HL-60 (cell line): ENCODE measurements at places on chromosomes 16 and 17.

- peak; percentile 75 for DNase-seq
Observed at GRCh38 chr17:45146890-45147580, 1.2 kb upstream of the HEXIM1 start.

DNA sequence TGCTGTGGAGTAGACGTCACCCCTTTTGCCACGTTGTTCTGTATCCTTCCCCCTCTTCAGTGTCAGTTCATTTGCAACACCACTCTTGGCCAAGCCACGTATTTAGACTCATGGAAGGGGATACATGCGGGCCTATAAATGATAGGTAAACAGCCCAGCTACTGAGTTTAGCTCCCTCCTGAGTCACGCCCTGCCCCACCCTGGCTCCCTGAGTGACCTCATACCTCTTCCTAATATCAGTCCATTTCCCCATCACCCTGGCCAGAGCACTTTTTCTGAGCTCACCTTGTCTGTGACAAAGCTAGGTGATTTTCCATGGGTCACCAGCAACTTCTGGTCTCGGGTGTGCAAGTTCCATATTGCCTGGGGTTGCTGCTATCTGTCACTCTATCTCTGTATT is 147.2 kb upstream of the MAF start:
- no peak for DNase-seq

GRCh38 chr16:87380403-87380802 is 3.2 kb downstream of the FBXO31 start:
- no peak for DNase-seq

GRCh38 chr16:48201515-48202201 is 42.4 kb upstream of the LONP2 start:
- peak; percentile 66 for DNase-seq

DNA sequence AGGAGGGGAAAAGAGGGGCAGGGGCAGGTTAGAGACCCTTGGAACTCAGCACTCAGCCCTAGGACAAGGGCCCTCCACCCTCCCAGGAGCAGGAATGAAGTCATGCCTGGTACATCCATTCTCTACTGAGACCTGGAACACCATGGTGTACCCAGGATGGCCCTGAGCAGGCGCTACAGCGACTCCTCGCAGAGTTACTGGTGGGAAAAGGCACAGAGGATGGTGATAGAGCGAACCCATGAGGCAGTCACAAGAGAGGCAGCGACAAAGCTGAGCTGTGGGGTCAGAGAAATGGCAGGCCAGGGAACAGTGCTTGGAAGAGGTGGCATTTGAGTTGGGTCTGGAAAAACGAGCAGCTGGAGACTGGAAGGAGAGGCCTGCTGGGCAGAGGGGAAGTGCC is 37.5 kb downstream of the SRCIN1 start:
- DNase-seq = no peak

- DNase-seq = peak; percentile 86
Observed at GRCh38 chr17:67435122-67435521, 58.0 kb downstream of the PITPNC1 start.

- DNase-seq = no peak
Observed at GRCh38 chr16:3536271-3536731, 35.5 kb downstream of the CLUAP1 start.

DNA sequence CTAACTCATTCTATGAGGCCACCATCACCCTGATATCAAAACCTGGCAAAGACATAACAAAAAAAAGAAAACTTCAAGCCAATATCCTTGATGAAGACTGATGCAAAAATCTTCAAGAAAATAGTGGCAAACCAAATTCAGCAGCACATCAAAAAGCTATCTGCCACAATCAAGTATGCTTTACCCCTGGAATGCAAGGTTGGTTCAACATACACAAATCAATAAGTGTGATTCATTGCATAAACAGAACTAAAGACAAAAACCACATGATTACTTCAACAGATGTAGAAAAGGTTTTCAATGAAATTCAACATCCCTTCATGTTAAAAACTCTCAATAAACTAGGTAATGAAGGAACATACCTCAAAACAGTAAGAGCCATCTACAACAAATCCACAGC is 48.4 kb downstream of the CMC2 start:
- no peak for DNase-seq

- DNase-seq = no peak
Observed at GRCh38 chr17:58484600-58484999, 3.6 kb downstream of the HSF5 start.

GRCh38 chr17:75778861-75779249 is 5.8 kb upstream of the UNK start:
- peak; percentile 65 for DNase-seq

DNA sequence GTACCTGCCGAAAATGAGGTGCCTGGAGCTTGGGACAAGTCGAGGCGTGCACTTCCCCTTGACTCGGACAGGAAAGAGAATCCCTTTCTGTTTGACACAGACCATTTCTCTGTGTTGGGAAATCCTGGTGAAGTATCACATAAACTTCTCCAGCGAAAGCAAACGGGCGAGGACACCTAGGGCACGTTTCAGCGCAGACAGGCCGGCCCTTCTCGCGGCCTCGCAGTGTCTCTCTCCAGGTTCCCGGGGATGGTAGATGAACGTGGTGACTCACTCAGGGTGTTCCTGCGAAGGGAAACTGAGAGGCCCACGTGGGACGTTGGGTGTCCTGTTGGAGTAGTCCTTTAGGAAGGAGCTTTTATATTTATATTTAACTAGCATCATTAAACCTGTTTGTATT is 36.3 kb upstream of the ZNF750 start:
- DNase-seq = no peak

GRCh38 chr17:36089339-36089865 is 541 bp downstream of the CCL3 start:
- no peak for DNase-seq

- DNase-seq = no peak
Observed at GRCh38 chr16:5979905-5980550, 882.4 kb upstream of the EEF2KMT start.

- DNase-seq = no peak
Observed at GRCh38 chr17:79927136-79927661, 88.0 kb upstream of the CBX4 start.

- no peak for DNase-seq
Observed at GRCh38 chr17:61289408-61290385, 109.9 kb upstream of the TBX2 start.

DNA sequence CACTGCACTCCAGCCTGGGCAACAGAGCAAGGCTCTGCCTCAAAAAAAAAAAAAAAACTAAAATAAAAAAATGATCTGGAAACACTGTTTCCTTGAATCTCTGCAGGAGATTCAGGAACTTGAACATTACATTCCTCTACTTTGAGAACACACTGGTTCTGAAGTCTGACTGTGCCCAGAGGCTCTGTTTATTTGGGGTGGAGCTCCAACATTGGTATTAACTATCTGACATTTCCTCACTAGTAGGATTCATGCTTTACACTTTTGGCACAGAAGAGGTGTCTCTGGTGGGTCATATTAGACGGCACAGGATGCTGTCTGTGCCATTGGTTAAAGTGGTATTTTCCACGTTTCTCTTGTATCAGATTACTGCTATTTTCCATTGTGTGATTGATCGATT is 10.4 kb downstream of the SULT1A2 start:
- no peak for DNase-seq

DNA sequence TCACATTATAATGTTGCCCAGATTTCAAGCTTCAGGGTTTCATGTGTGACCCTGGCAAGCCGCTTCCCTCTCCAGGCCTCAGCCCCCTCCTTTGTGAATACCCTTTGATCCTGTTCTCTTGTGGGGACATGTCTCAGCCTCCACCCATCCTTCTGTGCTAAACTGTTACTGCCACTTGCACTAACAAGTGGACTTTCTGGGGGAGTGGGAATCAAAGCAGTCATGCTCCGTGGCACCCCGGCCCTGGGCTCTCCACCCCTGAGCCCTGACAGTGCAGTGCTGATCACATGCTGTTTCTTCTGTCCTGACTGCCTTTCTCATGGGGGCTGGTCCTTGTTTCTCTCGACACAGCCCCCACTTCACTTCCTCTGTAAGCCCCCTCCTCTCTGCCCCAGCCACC is 9.7 kb upstream of the DCAF7 start:
- no peak for DNase-seq

GRCh38 chr17:27396941-27397340 is 59.3 kb upstream of the KSR1 start:
- no peak for DNase-seq

GRCh38 chr16:12113523-12114345 is 137.2 kb downstream of the SNX29 start:
- DNase-seq = no peak
